ENCODE measurements at places on chromosomes 3 and 15.

GRCh38 chr3:192917028-192917403, 640 bp downstream of the MB21D2 start:
- peak; percentile 42 for DNase-seq

- DNase-seq = no peak
Measured at GRCh38 chr3:171548917-171549316, 88.7 kb upstream of the TNIK start.

- no peak for DNase-seq
Measured at GRCh38 chr15:26771578-26772153, 1.2 kb downstream of the GABRB3 start.

GRCh38 chr3:50936389-50936788, 261.7 kb downstream of the DOCK3 start:
- no peak for DNase-seq

- DNase-seq = no peak
Measured at GRCh38 chr3:95277613-95278012, 1214.8 kb downstream of the NSUN3 start.

DNA sequence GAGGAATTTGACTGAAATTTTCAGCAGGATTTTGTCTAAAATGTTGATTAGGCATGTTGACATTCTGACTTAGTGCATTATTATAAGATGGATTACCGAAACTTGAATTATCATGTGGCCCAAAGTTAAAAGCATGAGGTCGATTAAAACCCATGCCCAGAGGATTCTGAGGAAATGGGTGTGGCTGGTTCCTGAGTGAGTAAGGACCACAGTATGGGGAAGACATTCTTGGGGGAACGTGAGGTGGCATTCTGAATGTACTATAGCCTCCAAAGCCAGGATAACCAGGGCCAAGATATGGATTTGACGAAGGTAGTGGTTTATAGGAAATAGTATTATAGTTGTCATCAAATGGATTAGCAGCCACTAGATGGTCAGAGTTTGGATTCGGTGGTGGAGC, 38.7 kb upstream of the DNAAF4 start:
- no peak for DNase-seq

- no peak for DNase-seq
Measured at GRCh38 chr3:72123908-72124441, 339.0 kb upstream of the PROK2 start.

DNA sequence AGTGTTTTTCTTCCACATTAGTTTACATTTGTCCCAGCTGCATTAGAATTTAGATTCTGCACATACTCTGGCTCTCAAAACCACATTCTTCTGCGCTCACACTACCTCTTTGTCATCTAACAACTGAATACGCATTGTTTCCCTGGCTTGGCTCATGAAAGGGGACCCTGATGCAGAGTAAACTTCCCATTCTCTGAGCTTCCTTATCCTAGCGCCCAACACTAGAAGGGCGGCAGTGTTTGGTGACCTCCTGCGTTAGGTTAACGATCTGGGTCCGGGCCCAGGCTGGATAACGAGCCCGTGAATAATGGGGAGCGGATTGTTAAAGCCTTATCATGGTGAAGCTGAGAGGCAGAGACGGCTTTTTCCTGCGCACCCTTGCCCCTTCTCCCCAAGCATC, 63.9 kb downstream of the ETV5 start:
- DNase-seq = no peak

DNA sequence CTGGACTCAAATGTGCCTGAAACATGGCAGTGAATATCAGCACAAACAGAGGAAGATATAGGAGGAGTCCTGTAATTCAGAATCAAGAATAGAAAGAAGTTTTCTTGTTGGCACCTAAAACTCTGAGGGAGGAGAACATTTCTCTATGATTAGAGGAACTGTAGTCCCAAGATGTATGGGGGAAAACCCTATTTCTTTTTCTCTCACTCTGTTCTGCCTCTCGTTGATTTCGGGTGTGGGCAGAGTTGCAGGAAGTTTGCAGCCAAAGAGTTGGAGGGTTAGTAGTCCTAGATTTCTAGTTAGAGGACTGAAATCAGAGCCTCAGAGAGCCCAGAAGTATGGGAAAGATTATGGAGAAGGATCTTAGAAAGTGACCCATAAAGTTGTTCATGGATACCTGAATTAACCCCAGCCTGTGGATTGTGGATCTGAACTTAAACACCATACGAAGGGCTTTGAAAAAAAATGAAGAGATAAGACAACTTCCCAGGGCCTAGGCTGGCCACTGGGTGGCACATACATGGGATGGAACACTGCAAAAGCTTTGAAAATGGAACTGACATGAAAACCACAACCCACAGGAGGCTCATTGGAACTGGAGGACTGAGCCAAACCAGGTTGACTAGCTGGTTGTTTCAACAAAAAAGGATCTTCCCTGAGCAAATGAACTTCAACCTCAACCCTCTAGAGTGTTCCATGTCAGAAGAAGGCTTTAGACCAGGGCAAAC, 34.6 kb downstream of the FMN1 start:
- DNase-seq = no peak

DNA sequence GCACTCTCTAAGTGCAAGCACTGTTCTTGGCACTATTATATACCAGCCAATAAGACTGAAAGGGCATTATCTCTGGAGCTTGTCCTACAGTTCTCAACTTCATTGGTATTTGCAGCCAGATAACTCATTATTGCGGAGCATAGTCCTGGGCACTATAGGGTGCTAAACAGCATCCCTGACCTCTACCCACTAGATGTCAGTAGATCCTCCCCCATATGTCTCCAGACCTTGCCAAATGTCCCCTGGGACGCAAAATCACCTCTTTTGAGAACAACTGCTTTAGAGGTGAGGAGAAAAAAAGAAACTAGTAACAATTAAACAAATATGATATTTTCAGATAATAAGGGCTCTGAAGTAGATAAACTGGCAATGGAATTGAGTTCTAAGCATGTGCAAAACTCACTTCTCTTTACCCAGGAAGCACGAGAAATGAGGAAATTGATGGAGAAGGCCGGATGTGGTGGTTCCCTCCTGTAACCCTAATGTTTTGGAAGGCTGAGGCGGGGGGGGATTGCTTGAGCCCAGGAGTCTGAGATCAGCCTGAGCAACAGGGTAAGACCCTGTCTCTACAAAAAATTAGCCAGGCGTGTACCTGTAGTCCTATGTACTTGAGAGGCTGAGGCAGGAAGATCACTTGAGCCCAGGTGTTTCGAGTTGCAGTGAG, 61.4 kb downstream of the FRMD4B start:
- DNase-seq = no peak

DNA sequence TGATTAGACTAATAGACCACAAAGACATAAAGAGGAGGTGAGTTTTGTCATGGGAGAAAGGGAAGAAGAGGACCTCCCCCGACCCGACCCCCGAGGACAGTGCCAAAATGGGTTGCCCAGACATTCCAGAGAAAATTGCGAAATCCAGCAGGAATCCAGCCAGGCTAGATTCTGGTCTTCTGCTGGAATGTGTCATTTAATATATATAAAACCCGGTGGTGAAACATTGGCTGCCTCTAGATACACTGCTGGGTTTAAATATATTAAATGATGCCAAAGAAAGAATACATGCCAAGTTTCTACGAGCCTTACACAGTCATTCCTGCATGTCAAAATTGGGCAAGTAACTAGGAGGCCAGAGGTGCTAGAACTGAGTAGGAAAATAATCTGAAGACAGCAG, 45.3 kb upstream of the SPESP1 start:
- DNase-seq = no peak

DNA sequence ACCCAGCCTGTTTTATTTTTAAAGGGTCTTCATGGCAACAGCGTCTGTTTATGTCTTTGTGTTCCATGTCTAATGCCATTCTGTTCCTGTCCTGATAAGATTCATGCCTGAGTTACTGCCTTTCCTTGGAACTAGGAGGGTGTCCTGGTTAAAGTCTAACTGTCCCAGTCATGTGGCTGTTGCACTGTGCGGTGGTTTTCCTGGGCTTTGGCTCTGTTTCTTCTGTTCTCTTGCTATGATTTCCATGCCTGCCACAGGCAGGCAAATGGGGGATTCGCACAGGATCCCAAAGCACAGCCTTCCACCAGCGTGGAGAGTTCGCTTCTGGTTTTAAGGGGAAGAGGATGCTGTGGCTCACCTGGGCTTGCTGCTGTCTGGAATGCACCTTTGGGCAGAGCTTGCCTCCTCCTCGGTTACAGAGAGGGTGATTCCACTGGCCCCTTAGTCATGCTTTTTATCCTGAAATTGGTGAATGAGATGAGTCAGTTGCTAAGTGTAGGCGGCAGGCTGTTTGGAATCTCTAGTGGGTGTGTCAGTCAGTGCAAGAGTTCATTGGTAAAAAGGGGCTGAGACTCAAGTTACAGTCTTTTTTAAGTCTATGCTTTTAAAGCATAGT, 86.8 kb downstream of the CCK start:
- no peak for DNase-seq

DNA sequence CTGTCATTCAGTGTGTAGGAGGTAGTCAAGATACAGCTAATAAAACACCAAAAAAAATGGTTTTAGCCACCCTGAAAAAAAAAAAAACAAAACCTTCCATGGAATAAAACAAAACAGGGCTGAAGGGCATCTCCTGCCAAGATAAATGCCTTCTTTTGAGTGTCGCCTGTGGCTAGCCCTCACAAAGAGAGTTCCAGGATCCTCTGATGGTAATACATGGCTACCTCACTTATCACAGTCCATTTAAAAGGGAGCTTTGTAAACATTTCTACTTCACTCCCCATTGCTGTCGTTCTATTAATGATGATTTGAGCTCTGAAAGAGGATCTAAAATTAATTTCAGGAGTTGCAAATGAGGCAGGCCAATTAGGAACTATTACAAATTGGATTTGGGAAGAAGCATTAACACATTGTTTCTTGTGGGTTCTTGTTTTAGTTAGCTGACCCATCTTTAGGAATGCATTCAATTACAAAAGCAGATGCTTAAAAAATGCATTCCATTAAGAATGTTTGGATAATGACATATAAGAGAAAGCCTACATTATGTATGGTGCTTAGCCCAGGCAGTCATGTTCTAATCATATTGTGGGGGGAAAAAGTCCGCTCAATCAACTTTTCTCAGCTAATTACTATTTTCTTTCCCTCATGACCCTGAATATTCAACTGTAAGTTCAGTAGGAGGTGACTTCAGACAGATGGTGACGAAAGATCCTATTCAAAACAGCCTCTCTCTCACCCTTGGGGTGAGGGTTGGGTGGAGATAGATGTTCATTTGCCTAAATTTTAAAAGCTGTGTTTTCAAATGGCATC, 255.1 kb upstream of the WNT5A start:
- DNase-seq = no peak

DNA sequence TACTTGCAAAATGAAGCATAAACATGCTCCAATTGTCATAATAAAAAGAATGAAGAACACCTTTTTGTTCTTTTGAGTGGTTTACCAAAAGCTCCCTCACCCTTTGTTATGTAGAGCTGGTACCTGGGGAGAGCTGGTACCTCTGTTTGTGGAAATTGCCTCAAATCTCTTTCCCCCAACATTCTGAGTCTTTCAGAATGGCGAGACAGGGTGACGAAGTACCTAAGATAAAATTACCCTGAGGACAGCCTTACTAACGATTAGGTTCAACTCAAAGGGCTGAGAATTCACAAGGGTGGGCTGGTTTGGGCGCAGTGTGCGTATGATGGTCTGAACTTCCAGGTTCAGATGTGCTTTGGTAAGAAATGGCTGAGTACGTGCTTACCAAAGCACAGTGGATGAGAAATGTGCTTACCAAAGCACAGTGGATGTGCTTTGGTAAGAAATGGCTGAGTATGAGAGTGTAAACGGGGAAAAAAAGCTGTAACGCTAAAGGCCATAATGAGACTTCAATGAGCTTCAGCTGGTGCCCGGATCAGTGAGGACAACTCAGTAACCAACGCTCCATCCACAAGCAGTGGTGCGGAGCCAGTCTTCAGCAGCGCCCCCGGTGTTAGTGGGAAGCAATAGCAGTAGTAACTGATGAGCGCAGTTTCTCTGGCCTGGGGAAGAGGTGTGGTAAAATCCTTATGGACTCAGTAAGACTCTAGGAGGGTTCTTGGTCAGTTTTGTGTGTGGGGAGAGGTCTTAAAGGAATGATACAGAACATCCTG, 72.3 kb upstream of the LRIG1 start:
- DNase-seq = no peak

- no peak for DNase-seq
Measured at GRCh38 chr3:149618151-149619123, 39.4 kb downstream of the WWTR1 start.

DNA sequence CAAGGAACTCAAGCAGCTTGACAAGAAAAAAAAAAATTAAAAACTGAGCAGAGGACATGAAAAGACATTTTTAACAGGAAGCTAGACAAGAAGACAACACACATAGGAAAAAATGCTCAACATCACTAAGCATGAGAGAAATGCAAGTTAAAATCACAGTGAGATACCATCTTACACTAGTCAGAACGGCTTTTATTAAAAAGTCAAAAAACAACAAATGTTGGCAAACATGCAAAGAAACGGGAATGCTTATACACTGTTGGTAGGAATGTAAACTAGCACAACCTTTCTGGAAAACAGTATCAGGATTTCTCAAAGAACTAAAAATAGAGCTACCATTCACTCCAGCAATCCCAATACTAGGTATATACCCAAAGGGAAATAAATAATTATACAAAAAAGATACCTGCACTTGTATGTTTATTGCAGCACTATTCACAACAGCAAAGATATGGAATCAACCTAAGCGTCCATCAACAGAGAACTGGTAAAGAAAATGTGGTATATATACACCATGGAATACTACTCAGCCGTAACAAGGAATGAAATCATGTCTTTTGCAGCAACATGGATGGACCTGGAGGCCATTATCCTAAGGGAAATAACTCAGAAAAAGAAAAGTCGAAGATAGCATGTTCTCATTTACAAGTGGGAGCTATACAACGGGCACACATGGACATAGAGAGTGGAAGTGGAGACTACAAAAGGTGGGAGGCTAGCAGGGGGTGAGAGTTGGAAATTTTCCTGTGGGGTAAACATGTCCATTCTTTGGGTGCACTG, 5.2 kb downstream of the GOLIM4 start:
- DNase-seq = no peak

- no peak for DNase-seq
Measured at GRCh38 chr3:175381685-175382084, 522.6 kb downstream of the NAALADL2 start.

DNA sequence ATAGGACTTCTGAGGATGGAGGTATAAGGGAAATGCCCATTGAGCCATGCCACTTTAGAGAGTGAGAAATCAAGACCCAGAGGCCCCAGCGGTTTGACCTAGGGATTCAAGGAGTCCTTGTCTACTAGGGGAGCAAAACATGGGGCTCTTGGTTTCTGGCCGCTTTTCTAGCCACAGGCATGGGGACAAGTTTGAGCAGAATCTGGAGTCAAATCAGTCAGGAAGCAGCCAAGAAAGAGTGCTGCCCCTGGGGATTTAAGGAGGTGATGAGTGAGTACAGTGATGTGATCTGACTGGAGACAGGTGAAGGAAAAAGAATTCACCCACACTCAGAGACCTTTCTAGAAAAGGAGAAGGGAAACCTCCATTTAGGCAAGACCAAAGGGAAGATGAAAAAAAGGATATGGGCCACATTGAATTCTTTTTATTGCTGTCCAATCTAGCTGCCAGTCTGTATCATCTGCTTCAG, 244.0 kb upstream of the TBC1D5 start:
- no peak for DNase-seq

GRCh38 chr15:83094583-83094982, 12.9 kb upstream of the TM6SF1 start:
- no peak for DNase-seq

- DNase-seq = no peak
Measured at GRCh38 chr3:129749692-129750091, 143.2 kb upstream of the PLXND1 start.
